ENCODE measurements at places on chromosomes 1 and 21.

DNA sequence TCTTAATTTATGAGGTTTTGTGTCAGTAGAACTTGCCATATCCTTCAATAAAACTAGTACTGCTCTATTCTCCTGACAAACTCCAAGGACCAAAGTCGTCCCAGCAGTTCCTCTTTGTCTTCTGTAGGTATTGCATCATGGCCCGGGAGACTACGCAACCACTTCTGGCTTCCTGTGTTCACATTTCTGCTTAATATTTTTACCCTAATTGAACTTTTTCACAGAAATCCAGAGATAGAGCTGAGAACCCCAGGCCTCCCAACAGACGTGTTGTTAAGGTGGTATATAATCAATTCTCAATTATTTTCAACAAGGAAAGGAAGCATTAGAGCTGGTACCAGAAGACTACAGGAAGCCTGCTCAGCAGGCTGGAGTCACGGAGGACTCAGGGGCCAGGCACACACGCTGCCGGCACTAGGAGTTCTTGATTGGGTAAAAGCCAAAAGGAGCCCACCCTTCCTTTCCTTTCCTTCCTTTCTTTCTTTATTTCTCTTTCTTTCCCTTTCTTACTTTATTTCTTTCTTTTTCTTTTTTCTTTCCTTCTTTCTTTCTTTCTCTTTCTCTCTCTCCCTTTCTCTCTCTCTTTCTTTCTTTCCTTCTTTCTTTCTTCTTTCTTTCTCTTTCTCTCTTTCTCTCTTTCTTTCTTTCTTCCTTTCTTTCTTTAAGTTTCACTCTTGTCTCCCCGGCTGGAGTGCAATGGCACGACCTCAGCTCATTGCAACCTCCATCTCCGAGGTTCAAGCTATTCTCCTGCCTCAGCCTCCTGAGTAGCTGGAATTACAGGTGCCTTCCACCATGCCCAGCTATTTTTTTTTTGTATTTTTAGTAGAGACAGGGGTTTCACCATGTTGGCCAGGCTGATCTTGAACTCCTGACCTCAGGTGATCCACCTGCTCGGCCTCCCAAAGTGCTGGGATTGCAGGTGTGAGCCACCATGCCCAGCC is 173.7 kb downstream of the ZBTB18 start:
- no peak for DNase-seq

DNA sequence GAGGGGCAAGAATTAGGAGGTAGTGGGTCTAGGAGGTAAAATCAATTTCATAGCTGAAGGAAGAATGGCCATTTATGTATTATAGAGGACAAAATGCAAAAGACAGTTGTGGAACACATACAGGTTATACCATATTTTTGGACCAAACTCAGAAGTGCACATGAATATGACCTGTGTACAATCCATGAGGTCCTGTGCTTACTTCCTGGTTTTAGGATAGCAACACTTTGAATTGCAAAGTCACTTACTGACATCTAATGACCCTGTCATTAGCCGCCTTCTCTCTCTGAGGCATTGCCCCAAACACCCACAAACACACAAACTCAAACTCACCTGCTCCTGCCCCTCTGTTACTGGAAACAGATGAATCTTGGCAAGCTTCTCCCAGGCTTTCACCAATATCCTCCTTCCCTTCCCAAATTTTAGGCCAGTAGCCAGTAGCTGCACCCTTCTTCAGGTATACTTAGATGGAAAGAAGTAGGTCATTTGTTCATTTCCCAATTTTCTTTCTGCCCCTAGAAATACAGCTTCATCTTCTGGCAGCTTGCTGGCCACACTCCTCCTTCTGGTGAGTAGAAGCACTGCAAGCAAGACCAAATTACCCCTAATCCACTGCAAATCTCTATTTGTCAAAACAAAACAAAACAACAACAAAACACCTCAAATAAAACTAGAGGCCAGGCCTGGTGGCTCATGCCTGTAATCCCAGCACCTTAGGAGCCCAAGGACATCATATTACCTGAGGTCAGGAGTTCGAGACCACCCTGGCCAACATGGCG is 13.7 kb upstream of the RPL5 start:
- DNase-seq: no peak

- DNase-seq: no peak
Observed at GRCh38 chr1:84899969-84900368, 7.0 kb upstream of the LPAR3 start.

- DNase-seq: peak; percentile 33
Observed at GRCh38 chr1:47436979-47437446, 831 bp upstream of the FOXD2 start.

GRCh38 chr1:184004935-184005334 is 32.6 kb downstream of the COLGALT2 start:
- no peak for DNase-seq

DNA sequence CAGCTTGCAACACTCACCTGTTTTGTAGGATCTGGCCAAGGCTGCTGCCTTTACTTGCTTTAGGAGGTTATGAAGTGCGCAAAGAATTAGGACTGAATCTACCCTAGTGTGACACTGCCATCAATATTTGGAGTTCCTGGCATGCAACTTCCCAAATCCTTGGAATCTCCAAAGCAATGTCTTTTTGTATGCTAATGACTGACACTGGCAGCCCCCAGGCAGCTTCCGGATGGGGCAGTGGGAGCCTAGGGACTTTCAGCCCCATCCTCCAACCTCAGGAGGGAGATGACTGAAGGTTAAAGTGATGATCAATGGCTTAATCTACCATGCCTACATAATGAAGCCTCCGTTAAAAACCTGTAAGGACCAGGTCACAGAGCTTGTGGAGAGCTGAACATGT is 5.5 kb downstream of the RCC2 start:
- DNase-seq: no peak

- DNase-seq: no peak
Observed at GRCh38 chr1:34126486-34126885, 38.5 kb downstream of the CSMD2 start.

- no peak for DNase-seq
Observed at GRCh38 chr1:239040523-239040922, 345.8 kb upstream of the CHRM3 start.

GRCh38 chr21:33037501-33037900 is 11.8 kb downstream of the OLIG2 start:
- DNase-seq: no peak

DNA sequence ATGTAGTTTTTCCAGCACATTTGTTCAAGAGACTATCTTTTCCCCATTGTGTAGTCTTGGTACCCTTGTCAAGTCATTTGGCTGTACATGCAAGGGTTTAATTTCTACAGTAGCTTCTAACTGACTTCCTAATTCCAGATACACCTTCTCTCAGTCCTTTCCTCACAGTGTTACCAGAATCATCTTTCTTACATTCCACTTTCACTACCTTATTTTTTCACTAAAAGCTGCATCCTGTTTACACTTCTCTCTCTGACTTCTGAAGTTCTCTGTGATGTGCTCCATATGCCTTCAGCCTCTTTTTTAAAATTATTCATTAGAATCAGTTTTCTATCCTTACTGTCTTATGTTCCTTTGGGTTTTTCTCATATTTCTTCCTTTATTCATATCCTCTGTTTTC is 57.1 kb upstream of the RWDD3 start:
- no peak for DNase-seq

DNA sequence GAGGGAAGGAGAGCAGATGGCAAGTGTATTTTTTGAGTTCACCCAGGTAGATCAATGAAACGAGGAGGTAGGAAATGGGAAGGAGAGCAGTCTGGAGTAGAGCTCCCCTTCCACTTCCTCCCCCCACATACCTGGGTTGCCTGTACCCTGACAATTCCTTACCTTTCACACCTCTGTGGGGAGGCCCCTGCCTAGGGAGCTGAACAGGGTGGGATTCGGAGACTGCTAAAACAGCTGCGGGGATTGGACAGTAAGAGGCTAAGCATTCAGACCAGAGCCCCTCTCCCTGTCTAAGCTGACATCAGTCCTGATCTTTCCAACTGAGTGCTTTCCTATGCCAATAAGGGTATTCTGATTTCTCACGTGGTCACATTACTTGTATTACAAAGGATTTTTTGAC is 14.5 kb downstream of the RCSD1 start:
- DNase-seq: no peak
